CD4-positive, CD25-positive, alpha-beta regulatory T cell (primary cell): ENCODE measurements at places on chromosomes 7 and 10. TPM values are rescaled to one million over a fixed set of nuclear protein-coding genes. Genes with fewer than 3 reads are reported as not detected.
A peak's percentile ranks its signal among the peaks of the same experiment; 100 is the strongest.

- H3K27ac ChIP-seq, result no peak overlapping the region
- no peaks in the 10 kb centered on the region for H3K4me1 ChIP-seq
- no peaks in the 10 kb centered on the region for H3K36me3 ChIP-seq
- DNase-seq, result no peak
Observed at GRCh38 chr7:7931626-7932025, 37.0 kb upstream of the GLCCI1 start.

DNA sequence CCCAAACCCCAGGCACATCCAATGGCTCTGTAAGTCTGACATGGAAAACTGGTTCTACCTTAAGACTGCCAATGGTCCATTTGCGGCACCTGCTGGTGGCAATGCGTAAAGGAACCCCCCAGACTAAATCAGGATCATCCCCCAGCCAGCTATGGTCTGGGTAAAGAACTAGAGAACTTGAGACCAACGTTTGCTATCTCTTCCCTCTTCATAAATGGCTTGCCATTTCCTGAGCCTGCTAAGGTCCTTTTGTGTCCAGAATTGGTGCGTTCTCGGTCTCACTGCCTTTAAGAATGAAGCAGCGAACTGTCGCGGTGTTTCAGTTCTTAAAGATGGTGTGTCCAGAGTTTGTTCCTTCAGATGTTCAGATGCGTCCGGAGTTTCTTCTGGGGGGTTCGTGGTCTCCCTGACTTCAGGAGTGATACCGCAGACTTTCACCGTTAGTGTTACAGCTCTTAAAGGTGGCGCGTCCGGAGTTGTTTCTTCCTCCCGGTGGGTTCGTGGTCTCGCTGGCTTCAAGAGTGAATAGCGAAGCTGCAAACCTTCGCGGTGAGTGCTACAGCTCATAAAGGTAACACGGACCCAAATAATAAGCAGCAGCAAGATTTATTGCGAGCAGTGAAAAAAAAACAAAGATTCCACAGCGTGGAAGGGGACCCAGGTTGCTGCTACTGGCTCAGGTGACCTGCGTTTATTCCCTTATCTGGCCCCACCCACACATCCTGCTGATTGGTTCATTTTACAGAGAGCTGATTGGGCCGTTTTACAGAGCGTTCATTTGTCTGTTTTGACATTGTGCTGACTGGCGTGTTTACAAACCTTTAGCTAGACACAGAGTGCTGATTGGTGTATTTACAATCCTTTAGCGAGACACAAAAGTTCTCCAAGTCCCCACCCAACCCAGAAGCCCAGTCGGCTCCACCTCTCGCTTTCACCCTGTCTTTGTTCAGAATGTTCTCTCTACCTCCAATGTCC lies 95.4 kb downstream of the ELMO1 start:
- H3K27ac ChIP-seq, result peak overlapping the region; percentile 77
- H3K36me3 ChIP-seq, result no peaks in the 10 kb centered on the region
- peak; percentile 86 for DNase-seq
- peak overlapping the region; percentile 94 for H3K4me3 ChIP-seq
- no peaks in the 10 kb centered on the region for H3K27me3 ChIP-seq

The CALML3 gene
- not detected for total RNA-seq

The UFSP1 gene
- total RNA-seq, result 0.94 TPM

DNA sequence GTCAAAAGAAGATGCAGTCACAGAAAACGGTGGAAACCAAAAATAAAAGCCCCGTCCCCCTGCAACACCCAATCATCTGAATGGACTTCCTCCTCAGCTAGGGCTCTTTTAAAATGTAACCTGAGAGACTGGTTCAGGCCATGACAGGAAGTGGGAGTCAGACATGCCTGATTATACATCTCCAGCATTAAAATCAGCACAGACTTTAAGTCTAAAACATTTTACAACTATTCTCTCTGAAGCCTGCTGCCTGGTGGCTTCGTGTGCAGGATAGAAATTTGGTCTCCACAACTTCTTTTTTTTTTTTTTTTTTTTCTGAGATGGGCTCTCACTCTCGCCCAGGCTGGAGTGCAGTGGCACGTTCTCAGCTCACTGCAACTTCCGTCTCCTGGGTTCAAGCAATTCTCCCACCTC lies 30.3 kb downstream of the HACD1 start:
- no peak overlapping the region for H3K4me3 ChIP-seq
- no peak overlapping the region for H3K27ac ChIP-seq
- peak; percentile 26 for DNase-seq
- H3K4me1 ChIP-seq, result peaks cover 3% of the 10 kb centered on the region

The GSTO2 gene
- 1.7 TPM for total RNA-seq

- no peaks in the 10 kb centered on the region for H3K4me1 ChIP-seq
- DNase-seq, result no peak
- H3K4me3 ChIP-seq, result no peak overlapping the region
- H3K27me3 ChIP-seq, result no peaks in the 10 kb centered on the region
- H3K36me3 ChIP-seq, result peaks cover 7% of the 10 kb centered on the region
- no peak overlapping the region for H3K27ac ChIP-seq
Observed at GRCh38 chr10:99676426-99676825, 17.1 kb downstream of the ENTPD7 start.

- H3K36me3 ChIP-seq, result peaks cover 13% of the 10 kb centered on the region
- H3K27ac ChIP-seq, result peak overlapping the region; percentile 81
- H3K4me3 ChIP-seq, result peak overlapping the region; percentile 84
- no peak for DNase-seq
- H3K27me3 ChIP-seq, result no peaks in the 10 kb centered on the region
Observed at GRCh38 chr10:5890452-5890915, 441 bp downstream of the FBH1 start.

The ENTPD1 gene
- total RNA-seq, result 49.4 TPM

- H3K27me3 ChIP-seq, result no peaks in the 10 kb centered on the region
- DNase-seq, result no peak
- no peaks in the 10 kb centered on the region for H3K4me1 ChIP-seq
- H3K36me3 ChIP-seq, result no peaks in the 10 kb centered on the region
Observed at GRCh38 chr7:108385834-108386422, 70.3 kb downstream of the NRCAM start.

The SUN3 gene
- total RNA-seq, result not detected

DNA sequence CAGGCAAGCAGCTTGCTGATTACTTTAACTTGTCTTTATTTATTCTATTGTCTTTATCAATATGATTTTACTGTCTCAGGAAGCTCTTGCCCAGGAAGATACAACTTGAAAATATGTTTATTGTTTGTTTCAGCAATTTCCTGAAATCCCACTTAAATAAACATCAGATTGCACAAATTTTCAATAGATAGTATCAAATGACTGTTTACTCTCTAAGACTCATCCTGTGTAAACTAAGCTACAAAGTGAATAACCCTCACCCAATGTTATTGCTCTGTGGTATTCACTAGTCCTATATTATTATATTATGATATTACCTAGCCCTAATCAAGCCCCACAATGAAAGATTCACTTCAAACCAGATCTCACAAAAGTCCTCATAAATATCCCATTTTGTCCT lies 130.4 kb upstream of the HPS1 start:
- no peaks in the 10 kb centered on the region for H3K4me1 ChIP-seq
- no peaks in the 10 kb centered on the region for H3K27me3 ChIP-seq
- DNase-seq, result no peak
- H3K27ac ChIP-seq, result no peak overlapping the region
- no peak overlapping the region for H3K4me3 ChIP-seq
- H3K36me3 ChIP-seq, result no peaks in the 10 kb centered on the region

The FGFBP3 gene
- 1.5 TPM for total RNA-seq

The C7orf57 gene
- not detected for total RNA-seq

- H3K4me1 ChIP-seq, result no peaks in the 10 kb centered on the region
- no peak overlapping the region for H3K27ac ChIP-seq
Observed at GRCh38 chr7:83248000-83248399, 85.3 kb upstream of the PCLO start.

The GDF2 gene
- not detected for total RNA-seq

DNA sequence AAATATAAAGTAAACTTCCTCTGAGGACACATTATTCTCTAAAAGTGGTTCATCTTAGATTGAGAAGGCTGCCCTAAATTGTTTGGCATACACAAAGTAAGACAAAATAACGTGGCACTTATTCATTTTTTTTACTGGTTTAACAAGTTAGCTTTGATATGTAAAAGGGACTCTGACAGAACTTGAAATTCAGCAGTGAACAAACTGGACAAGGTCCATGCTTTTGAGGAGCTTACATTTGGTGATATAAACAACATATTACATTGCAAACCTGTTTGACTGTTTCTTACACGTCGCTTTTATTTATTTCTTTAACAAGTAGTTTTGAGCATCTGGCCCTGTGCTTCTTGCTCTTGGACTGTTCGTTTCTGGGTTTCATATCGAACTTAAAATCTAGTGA lies 253.1 kb upstream of the POM121L12 start:
- DNase-seq, result no peak
- no peaks in the 10 kb centered on the region for H3K36me3 ChIP-seq
- no peak overlapping the region for H3K27ac ChIP-seq
- H3K27me3 ChIP-seq, result no peaks in the 10 kb centered on the region

DNA sequence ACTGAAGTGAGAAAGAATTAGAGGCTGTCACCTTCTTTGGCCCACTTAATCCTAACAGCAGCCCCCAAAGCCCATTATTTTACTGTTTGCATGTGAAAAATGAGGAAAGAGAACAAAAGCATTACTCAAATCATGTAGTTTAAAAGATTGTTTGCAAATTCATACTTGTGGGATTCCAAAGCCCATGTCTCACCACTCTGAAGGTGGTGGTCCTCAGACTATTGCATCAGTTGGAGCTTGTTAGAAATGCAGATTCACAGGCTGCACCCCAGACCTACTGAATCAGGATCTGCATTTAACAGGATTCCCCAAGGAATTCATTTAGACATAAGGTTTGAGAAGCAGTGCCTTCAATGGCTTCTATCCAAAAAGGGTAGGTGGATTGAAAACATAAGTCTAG lies 93.7 kb upstream of the PDE1C start:
- H3K36me3 ChIP-seq, result no peaks in the 10 kb centered on the region
- no peak overlapping the region for H3K4me3 ChIP-seq
- no peaks in the 10 kb centered on the region for H3K4me1 ChIP-seq
- H3K27ac ChIP-seq, result no peak overlapping the region
- no peaks in the 10 kb centered on the region for H3K27me3 ChIP-seq

DNA sequence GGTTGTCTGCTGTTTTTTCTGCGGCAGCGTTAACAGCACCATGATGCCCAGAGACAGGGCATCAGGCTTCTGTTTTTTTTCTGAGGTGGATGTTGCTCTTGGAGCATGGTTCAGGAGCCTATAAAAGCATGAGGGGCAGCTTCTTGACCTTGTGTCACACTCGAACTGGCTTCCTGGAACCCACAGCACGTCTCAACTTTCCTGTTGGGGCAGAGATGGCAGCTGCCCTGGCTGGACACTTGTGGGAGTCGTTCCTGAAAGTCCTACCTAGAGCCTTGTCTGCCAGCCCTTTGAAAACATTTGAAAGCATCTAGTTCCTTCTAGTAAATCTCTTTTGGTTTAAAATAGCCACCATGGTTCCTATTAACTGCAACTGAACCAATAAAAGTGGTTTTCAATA lies 28.9 kb upstream of the PRKAG2 start:
- H3K4me1 ChIP-seq, result no peaks in the 10 kb centered on the region
- no peak overlapping the region for H3K4me3 ChIP-seq
- H3K27me3 ChIP-seq, result peaks cover 3% of the 10 kb centered on the region
- no peak for DNase-seq
- no peaks in the 10 kb centered on the region for H3K36me3 ChIP-seq

GRCh38 chr10:103691723-103692435 lies 163.5 kb downstream of the SH3PXD2A start:
- H3K4me3 ChIP-seq, result no peak overlapping the region
- peaks cover 39% of the 10 kb centered on the region for H3K4me1 ChIP-seq
- H3K27ac ChIP-seq, result no peak overlapping the region
- H3K27me3 ChIP-seq, result no peaks in the 10 kb centered on the region
- no peaks in the 10 kb centered on the region for H3K36me3 ChIP-seq

- H3K27ac ChIP-seq, result peak overlapping the region; percentile 98
- H3K36me3 ChIP-seq, result no peaks in the 10 kb centered on the region
- peak overlapping the region; percentile 32 for H3K4me3 ChIP-seq
- H3K27me3 ChIP-seq, result no peaks in the 10 kb centered on the region
- DNase-seq, result peak; percentile 43
Observed at GRCh38 chr7:2512179-2512661, 7.4 kb upstream of the LFNG start.

The C7orf33 gene
- total RNA-seq, result not detected

The SPDYE6 gene
- total RNA-seq, result not detected

DNA sequence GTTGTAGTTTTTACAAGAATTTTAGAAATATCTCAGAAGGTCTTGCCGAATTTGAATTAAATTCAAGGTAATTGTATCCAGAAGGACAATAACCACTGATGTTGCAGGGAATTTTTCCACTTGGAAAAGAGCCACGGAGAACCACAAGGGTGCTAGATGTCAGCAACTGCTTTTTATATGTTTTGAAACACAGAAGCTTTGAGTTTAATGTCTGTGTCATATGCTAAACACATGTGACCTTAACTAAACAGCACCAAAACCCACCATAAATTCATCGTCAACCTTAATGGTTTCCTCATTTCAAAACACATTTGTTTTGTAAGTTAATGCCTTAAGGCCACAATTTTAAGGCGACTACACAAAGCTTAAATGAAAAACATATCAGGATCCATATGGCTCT lies 106.9 kb downstream of the COL28A1 start:
- no peak overlapping the region for H3K27ac ChIP-seq
- H3K27me3 ChIP-seq, result peaks cover 5% of the 10 kb centered on the region
- H3K4me1 ChIP-seq, result peaks cover 8% of the 10 kb centered on the region
- no peak for DNase-seq
- H3K36me3 ChIP-seq, result no peaks in the 10 kb centered on the region
- H3K4me3 ChIP-seq, result no peak overlapping the region

The CPA1 gene
- total RNA-seq, result not detected

The TLX1 gene
- total RNA-seq, result not detected

GRCh38 chr7:116516324-116516723 lies 8.5 kb upstream of the CAV1 start:
- no peak overlapping the region for H3K27ac ChIP-seq
- H3K4me1 ChIP-seq, result peaks cover 6% of the 10 kb centered on the region
- no peak for DNase-seq
- peaks cover 15% of the 10 kb centered on the region for H3K27me3 ChIP-seq
- no peak overlapping the region for H3K4me3 ChIP-seq

The MUC12 gene
- not detected for total RNA-seq

DNA sequence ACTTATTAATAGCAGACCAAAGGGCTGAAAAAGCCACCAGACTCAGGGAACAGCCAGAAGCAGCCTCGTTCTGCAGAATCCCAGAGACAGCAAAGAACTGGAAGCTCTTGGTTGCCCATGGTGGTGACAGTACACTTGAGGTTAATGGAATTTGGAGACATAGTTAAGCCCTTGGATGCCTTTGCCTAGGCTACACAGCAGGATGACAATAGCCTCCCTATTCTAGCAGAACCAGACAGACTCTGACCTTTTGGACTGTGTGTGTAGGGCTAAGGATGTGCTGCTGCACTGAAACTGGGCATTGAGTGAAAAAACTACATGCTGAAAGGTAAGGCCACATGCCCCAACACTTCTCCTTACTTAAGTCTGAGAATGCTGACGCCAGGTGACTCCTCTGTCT lies 22.7 kb downstream of the OTUD1 start:
- no peaks in the 10 kb centered on the region for H3K4me1 ChIP-seq
